ENCODE measurements at places on chromosomes 7 and 10. TPM values are rescaled to one million over a fixed set of nuclear protein-coding genes. Genes with fewer than 3 reads are reported as not detected.

Gene UTF1
- 0.17 TPM for total RNA-seq

Gene TMEM270
- not detected for total RNA-seq

Gene GPR22
- not detected for total RNA-seq

Gene FAM25C
- not detected for total RNA-seq

Gene FAM131B
- total RNA-seq: 0.54 TPM
